ENCODE measurements at places on chromosomes 7 and 10. TPM values are rescaled to one million over a fixed set of nuclear protein-coding genes. Genes with fewer than 3 reads are reported as not detected.

SPDYE9 gene
- polyA plus RNA-seq, result 1.1 TPM

DNA sequence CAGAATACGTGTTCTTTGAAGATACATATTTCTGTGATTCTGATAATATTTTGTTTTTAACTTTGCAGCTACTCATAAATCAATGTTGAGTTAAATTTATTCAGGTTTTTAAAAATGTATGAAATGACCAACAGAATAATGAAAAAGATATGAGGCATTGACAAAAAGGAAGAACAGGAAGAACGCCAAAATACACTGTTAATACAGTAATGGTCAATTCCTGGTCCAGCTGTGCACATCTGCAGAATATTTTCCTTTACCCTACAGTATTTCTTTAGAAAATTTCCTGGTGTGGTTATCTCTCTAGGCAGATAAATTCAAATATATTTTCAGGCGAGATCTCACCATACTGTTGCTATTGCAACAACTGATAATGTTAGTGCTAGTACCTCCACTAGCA is 203.2 kb upstream of the DGKB start:
- no peak for DNase-seq

DNA sequence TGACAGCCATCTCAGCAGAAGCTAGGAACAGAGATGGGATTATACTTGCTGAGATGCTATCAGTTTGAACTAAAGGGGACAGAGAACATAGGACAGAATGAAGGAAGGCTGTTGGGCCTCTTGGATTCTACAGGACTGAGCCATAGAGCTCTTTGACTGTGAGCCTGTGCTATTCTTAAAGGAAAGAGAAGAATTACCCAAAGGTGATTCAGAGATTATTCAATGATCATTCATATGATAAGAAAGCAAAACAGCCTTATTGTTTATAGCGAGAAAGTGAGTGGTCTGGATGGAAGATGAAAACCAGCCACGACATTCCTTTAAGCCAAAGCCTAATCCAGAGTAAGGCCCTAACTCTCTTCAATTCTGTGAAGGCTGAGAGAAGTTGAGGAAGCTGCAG is 69.7 kb upstream of the NEUROD6 start:
- no peak for DNase-seq

DNA sequence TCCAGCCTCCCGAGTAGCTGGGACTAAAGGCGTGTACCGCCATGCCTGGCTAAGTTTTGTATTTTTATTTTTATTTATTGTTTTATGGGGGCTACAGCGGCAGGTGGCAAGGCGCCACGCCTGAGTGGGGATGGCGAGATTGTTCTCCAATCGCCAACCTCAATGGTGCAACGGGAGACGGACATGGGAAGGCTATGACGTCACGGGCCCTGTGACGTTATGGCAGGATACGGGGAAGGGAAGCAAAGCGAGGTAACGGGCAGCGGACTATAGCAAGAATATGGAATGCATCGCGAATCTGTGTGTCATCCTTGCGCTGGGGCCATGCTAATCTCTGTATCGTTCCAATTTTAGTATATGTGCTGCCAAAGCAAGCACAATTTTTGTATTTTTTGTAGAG is 24.8 kb upstream of the FIS1 start:
- DNase-seq, result no peak

DNA sequence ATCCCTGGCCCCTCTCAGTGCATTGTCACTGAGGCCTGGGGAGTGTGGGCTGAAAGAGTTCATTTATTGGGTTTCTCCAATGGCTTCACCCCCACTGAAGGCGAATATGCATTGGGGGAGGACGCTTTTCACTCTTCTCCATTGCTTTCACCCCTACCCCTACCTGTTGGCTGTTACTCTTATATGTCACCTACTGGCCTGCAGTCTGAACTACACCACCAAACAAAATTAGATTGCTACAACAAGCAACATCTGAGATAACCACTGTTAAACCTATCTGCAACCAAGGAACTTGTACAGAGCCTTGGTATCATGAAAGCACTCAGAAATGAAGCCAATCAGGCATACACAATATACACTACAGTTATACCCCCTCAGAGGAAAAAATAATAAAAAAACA is 203.7 kb downstream of the REEP3 start:
- DNase-seq, result no peak
